Fibroblast of skin of right biceps (primary cell): ENCODE measurements at places on chromosomes 1 and 21.

- DNase-seq, result no peak
These were observed 54.9 kb downstream of the AHDC1 start for GRCh38 chr1:27548858-27549719.

GRCh38 chr1:93681101-93681988, at the start of gene BCAR3:
Gene BCAR3, minus strand, starts transcription at chr1:93681837. Its CDS starts 6,907 bp downstream, at chr1:93674930.
- DNase-seq, result peak; percentile 83

- DNase-seq, result no peak
These were observed 12.6 kb downstream of the FHAD1 start for GRCh38 chr1:15259622-15260007.

DNA sequence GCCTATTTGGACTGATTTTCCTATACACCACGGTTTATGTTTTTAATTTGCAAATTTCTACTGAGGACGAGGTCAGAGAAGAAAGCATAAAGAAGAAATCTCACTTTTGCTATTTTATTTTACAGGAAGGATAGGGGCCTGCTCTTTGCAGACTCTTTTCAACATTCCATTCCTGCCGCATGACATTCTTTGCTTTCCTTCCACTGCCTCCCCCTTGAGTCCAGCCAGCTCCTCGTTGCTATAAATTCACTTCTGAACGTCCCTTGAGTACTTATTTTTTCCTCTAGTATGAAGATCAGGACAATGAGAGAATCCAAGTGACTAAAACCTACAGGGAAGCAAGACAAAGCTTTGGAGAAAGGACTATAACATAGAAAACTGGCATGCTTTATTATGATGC, 53.4 kb upstream of the PTGFR start:
- peak; percentile 56 for DNase-seq

DNA sequence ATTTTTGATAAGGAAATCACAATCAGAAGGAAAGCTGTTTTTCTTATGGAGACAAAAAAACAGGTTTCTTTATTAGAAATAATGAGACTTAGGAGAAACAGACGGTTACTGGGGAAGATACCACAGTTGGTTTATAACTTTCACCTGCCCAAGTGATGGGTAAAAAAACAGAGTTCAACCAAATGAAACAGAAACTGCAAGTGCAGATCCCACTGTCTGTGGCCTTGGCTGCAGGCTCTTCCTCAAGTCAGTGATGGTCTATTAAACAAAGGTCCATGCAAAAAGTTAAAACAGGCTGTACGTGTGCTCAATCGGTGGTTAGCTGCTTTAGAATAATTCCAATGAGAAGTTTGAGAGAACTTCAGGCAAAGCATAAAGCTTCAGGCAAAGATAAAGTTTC, 112.1 kb upstream of the NEGR1 start:
- no peak for DNase-seq

- peak; percentile 57 for DNase-seq
These were observed 16.9 kb downstream of the RPTN start for GRCh38 chr1:152141971-152142584.

- peak; percentile 55 for DNase-seq
These were observed 284.8 kb downstream of the HLX start for GRCh38 chr1:221164029-221164428.

DNA sequence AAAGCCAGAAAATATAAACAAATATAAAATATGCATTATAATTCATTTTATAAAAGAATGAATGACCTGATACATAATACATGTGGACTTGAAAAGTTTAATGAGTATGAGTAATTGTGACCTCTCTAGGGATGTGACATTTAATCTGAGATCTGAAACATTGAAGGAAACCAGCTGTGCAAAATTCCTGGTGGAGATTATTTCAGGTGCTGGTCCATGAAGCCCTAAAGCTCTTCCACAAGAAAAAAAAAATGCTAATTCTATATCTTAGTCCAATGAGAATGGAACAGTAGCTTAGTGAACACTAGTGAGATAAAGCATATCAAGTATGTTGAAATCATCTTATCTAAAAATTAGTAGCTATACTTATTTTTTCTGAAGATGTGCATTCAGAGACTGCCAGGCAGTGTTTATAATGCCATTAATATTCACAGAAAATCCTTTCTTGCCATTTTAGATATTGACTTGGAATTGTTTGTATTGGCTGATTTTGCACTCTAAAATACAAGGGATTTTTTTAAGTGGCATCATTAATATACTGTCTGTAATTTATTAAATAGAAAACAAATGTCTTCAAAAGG, 1485.9 kb downstream of the PLA2G4A start:
- no peak for DNase-seq

DNA sequence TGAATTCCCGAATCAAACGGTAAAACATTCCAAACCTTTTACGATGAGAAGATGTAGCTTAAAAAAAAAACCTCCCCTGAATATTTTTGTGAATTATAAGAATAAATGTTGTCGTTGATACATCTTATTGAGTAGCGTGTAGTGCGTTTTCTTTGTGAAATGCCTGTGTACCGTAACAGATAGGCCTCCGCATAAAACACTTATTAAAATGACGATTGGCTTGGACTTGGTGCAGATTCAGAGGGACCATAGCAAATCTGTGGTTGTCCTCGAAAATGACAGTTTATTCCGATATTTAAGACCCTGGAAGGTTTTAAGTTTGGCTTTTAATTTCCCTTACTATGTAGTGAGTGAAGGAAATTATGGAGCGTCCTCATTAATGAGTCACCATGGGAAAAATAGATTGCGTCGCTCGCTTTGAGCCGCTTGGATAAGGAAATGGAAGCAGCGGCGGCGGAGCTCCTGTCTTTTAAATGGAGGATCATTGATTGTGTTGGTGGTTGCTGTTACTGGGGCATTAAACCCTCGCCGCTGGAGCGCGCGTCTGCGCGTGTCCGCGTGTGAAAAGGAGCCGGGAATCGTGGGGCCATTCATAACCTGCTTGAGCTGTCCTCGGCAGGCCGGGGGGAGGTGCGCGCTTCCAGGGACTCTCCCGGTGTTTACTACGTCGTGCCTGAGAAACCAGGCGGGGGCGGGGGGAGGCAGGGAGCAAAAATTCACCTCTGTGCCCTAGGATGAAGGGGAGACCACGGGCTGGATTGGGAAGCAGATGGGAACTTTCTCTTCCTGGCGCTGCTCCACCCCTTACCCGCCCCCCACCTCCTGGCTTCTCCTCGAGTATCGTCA, 1.6 kb downstream of the SPEN start:
- peak; percentile 88 for DNase-seq
